Activated T-helper 1 cell treated with Interleukin-2 at 50 U/mL for 16 hours (primary cell): ENCODE measurements at places on chromosomes 3 and 15.

DNA sequence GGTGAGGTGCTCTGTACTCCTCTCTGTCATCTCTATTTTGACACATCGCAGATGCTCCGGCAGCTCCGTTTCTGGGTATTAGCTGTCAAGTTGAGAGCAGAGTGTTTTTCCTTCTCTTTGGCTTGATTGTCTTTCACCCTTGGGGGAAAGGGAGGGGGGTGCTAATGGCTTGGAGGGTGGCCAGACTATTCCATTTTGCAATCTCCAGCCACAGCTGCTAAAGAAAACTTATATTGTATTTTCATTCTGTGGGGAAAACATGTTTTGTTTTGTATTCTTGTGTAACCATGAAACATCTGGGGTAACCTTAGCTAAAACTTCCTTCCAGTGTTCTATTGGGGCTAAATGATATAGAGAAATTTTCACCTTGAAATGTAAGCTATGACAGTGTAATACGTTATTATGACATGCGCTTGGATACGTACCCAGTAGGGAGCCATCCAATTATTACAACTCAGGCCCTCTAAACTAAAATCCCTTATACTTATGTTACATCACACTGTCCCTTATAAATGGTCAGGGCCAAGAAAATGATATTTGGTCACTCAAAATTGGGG, 14.0 kb upstream of the LARP6 start:
- no peak for DNase-seq

GRCh38 chr3:127457546-127458145, 132.9 kb downstream of the TPRA1 start:
- DNase-seq, result no peak

- no peak for DNase-seq
These were observed at the start of gene AMOTL2 for GRCh38 chr3:134374105-134374790. Gene AMOTL2 (minus strand): TSS chr3:134374447. CDS start chr3:134371433, 3,014 bp downstream.

DNA sequence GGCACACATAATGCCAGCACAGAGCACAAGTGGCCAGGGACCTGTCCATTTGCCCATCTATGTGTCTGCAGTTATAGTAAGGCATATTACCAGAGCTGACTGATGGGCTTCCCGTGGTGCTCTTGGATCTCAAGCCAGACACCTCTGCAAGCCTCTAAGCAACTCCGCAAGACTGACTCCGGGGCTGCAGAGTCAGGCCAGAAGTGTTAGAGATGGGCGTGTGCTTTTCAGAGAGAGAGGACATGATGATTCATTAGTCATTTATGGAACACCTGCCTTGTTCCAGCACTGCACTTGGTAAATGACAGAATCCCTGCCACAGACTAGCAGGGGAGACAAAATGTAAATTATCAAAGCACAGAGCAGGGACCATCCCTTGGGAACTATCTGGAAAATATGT, 559.0 kb downstream of the PDCD6IP start:
- no peak for DNase-seq

- DNase-seq, result no peak
These were observed 28.8 kb upstream of the VILL start for GRCh38 chr3:37961622-37962431.

DNA sequence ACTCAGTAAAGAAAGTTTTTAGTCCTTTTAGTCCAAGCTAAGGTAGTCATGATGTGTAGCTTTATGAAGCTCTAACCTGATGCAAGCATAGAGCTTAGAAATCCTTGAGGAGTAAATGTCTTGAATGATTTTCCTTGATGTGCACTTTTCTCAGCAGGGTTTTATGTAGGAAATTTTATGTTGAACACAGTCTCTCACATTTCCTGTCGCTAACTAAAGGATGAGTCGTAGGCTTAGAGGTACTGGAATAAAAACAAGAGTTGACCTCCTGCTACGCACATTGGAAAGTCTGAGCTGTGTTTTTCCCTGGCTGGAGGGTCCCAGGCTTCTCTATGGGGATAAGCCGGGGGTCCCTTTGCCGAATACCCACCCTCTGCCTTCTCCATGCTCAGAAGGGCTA, 34.7 kb upstream of the ZPLD1 start:
- DNase-seq, result no peak
